Activated CD4-positive, alpha-beta T cell treated with anti-CD3 and anti-CD28 coated beads, Interleukin-2, amount 50 U/mL, for 4 hours (primary cell): ENCODE measurements at places on chromosomes 3 and 15.

GRCh38 chr3:133745981-133746711, at the start of gene TF:
Gene TF, plus strand, starts transcription at chr3:133746393. Its CDS starts 48 bp downstream, at chr3:133746441.
- no peak for DNase-seq

DNA sequence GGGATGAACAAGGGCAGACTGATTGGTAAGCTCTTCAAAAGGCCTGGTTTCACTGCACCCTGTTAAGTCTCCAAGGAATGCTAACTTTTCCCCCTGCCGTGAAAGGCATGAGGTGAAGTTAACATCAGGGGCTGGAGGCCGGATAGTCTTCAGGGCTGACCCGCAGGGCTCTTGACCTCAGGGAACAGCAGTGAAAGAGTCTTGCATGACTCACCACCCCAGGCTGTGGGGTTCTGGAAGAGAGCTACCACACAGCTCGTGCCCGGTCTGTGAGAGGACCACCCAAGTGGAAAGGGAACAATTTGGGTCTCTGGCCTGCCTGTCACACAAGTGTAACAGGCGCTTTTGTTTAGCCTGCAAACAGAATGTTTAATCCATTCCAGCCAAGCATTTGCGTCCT, 504.9 kb downstream of the EDEM1 start:
- DNase-seq = no peak

DNA sequence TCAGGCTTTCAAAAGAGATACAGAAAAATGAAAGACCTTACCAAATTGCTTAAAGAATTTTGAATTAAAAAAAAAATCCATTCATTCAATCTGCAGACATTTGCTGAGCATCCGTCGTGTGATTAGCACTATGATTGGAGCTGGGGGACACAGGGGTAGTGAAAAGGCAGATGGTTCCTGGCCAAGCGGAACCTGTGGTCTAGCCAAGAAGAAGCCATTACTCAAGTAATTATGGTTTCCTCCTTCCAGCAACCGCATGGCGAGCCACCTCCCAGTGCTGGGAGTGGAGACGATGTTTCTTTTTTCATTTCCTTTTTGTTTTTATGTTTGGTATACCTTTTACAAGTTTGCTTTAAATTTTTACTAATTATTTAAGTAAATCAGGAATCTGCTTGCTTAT, 140.2 kb downstream of the CACNA2D3 start:
- no peak for DNase-seq

GRCh38 chr3:15955968-15956367, 158.2 kb upstream of the ANKRD28 start:
- no peak for DNase-seq

DNA sequence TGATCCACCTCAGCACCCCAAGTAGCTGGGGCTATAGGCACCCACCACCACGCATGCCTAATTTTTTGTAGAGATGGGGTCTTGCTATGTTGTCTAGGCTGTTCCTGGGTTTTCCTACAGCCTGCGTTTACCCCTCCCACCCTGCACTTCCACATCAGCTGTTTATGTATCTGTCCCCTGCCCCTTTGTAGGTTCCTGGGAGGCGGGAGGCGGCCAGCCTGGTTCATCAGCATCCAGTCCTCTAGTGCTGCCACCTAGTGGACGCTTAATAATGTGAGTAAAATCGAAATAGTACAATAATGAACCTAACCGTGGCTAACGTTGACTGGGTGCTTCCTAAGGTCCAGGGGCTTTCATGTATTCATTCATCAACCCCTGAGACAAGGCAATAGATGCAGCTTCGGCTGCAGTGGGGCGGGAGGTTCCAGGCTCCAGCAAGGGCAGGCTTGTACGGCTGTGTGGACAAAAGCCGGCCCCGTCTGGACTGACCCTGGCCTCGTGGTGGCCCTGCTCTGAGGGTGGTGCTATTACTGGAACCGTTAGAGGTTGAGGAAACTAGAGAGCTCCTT, 1.2 kb upstream of the LCTL start:
- DNase-seq = peak; percentile 35

- no peak for DNase-seq
Measured at GRCh38 chr3:127012091-127012490, 29.2 kb downstream of the PLXNA1 start.

- DNase-seq = no peak
Measured at GRCh38 chr3:139388077-139388476, 1.4 kb downstream of the COPB2 start.

GRCh38 chr3:65914740-65915367, 123.9 kb downstream of the MAGI1 start:
- DNase-seq = no peak

- no peak for DNase-seq
Measured at GRCh38 chr3:15638891-15639262, 37.3 kb downstream of the BTD start.

GRCh38 chr15:63973212-63974009, 72.9 kb downstream of the DAPK2 start:
- no peak for DNase-seq

GRCh38 chr15:77869021-77869895, 208.3 kb downstream of the TBC1D2B start:
- DNase-seq = no peak

DNA sequence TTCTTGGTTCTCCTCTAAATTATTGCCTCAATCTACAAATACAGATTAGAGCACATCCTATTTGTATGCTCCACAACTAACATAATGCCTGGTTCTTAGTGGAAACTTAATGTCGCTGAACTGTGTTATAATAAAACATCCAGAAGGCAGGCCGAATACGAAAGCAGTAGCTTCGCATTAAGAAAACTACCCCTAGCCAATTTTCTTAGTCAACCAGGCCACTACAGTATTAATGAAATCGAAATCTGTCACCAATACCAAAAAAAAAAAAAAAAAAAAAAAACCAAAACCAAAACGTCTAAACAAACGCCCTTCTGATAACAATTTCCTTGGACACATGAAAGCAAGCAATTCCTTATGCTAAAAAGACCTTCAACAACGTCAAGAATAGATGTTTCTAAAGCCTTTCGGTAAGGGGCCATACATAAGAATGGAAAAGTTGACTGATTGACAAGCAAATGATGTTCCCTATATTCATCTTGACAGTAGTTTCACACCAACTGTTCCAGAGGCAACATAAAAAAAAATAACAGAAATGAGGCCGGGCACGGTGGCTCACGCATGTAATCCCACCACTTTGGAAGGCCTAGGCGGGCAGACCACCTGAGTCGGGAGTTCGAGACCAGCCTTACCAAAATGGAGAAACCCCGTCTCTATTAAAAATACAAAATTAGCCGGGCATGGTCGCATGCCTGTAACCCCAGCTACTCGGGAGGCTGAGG, 1.3 kb downstream of the DENND6A start:
- DNase-seq = no peak
